ENCODE measurements at places on chromosomes 2 and 18.

GRCh38 chr2:111122631-111123421 is 2.1 kb downstream of the BCL2L11 start:
- no peak for DNase-seq

DNA sequence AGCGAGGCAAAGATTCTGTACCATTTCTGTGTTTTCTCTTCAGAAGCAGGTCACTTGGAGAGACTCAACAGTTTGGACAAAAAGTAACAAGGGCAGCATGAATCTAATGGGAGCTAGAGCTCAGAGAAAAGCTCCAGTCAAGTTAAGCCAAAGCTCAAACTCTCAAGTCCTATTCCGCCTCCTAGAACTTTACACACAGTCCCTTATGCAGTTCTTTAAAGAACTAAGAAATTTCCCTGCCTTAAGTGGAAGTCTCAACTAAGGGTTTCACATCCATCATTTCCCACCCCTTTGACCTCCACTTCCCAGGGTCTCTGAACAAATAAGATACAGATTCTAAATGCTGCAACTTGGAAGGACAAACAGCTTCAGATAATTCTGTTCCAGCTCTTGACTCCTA is 121.3 kb upstream of the RNU4ATAC start:
- no peak for DNase-seq

DNA sequence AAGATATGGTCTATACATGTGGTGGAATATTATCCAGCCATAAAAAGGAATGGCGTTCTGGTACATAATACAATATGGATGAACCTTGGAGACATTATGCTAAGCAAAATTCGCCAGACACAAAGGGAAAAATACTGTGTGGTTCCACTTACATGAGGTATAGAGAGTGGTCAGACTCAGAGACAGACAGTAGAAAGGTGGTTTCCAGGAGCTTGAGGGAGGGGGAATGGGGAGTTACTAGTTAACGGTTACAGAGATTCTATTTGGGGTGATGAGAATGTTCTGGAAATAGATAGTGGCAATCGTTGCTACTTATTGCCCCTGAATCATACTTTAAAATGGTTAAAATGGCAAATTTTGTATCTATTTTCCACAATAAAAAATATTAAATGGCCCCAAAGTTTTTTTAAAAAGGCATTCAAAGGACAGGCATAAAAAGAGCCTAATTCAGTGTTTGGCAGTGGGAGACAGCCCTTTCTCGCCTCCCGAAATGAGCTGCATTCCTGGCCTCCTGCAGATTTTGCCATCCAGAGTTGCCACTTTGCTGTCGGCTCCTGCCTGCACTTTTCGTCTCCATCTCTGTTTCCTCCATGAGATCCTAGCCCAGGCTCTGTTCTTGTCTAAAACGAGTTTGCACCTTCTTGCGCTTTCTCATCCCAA is 13.5 kb downstream of the TNFRSF11A start:
- no peak for DNase-seq

GRCh38 chr18:28588884-28589549 is 412.1 kb upstream of the CDH2 start:
- no peak for DNase-seq

DNA sequence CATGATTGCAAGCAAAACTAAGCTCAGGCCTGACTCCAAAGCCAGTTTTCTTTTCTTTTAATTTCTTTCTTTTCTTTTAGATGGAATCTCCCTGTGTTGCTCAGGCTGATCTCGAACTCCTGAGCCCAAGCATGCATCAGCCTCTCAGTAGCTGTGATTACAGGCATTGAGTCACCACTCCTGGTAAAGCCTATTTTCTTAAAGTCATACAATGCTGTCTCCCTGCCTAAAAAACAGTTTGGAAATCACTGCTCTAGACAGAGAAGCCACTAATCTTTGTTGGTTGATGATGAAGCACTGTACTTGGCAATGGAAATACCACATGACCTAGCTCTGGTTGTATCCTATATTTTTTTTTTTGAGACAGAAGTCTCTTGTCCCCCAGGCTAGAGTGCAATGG is 33.1 kb upstream of the ZNF532 start:
- no peak for DNase-seq

DNA sequence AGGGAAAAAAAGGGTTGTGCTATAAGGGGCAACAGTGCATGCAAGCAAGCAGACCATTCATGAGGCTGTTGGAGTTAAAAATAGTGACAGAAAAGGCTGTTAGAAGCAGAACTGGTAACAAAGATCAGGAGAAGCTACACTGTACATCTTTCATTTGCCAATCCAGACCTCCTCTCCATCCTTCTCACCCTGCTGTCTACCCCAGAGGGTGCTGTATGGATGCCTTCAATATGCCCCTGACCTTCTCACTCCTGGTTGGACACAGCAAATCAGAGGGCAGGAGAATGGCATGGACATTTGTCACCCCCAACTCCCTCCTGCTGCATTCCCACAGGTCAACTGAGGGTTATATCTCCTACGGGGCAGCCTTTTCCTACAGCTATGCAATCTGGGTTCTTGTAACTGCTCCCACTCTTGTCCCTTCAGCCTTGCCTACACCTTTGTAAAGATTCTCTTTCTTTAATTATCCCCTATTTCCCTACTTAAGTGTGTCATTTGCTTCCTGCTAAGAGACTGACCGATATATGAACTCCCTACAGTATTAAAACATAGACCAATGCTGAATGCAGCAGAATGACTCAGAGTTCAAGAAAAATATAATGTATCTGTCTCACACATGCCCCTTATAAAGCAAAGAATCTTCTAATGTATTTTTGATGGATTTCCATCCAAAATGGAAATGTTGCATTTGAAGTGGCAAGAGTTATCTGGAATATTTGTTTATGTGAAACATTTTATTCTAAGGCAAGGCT is 169.2 kb upstream of the NCKAP5 start:
- DNase-seq, result peak; percentile 51

DNA sequence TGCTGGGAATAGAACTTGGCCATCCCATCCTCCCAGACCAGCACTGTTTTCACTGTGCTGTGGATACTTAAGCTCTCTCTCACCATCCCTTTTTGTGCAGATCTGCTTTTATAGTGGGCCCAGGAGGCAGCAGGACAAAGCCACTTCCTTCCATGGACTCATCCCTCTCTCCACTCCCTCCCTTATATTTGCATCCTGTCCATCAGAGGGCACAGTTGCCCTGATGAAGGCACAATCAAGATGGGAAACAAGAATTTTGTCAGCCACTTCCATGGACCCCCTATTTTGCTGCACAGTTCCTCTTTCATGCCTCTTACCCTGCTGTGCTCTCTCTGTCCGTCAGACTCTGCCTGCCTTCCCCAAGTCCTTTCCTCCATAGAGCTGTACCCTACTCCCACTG is 338.7 kb downstream of the HRH4 start:
- DNase-seq, result no peak

- no peak for DNase-seq
These were observed 172.6 kb downstream of the ANKRD44 start for GRCh38 chr2:197137826-197138477.

DNA sequence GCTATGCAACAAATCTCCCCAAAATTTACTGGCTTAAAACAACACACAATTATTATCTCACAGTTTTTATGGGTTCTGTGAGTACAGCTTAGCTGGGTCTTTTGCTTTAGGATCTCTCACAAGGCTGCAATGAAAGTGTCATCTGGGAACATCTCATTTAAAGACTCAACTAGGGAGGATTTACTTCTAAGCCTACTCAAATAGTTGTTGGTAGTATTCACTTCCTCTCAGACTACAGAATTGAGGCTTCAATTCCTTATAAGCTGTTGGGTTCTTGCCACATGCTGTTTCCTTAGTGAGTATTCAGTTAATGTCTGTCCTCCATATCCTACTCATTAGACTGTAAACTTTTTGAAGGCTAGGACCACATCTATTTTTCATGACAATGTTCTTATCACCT is 72.3 kb downstream of the MDH1 start:
- peak; percentile 89 for DNase-seq
